ENCODE measurements at places on chromosomes 13 and 19.

DNA sequence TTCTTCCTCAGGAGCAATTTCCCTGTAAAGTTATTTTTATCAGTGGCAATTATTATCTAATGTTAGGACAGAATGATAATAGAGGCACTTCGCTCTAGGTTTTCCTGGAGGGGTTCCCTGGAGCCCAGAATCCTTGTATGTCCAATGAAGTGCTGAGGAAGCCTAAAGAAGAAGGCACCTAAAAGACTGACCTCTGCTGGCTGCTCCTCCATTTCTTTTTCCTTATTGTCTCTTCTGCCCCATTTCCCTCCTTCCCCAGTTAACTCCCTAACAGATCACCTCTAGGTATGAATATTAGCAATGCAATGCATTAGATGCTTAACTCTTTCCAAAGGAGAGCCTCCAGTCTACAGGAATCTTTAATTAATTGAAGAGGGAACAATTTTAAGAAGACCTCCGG is 985.4 kb downstream of the DIAPH3 start:
- DNase-seq: no peak

GRCh38 chr13:43411741-43412140 is 375.0 kb downstream of the ENOX1 start:
- DNase-seq: no peak

DNA sequence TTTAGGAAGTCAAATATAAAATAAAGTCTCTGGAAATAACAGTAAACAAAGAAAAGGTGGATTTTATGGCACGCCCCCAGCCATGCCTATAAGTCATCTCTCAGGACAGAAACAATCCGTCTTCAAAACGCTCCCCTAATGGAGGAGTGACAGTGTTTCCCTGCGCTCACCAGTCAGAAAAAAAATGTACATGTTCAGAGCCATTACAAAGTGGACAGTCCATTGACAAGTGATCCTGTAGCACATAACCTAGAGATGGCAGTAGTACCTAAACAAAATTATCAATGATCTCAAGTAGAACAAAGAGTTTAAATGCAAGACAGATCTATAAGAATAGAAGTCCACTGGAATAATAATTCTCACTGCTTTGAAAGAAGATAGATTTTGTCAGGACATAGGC is 891.7 kb upstream of the MIR17HG start:
- DNase-seq: no peak

DNA sequence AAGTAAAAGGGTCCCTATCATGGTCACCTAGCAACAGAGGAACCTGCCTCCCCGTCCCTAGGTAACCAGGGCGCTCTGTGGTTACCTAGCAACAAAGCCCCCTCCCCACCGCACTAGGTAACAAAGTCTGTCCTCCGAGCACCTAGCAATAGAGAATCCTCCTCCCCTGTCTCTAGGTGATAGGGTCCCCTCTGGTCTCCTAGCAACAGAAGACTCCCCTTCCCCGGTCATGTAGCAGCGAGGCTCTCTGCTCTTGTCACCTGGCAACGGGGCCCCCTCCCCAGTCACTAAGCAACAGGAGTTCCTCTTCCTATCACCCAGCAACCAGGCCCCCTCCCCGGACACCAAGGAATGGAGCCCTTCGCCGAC is 307 bp downstream of the JOSD2 start:
- no peak for DNase-seq

DNA sequence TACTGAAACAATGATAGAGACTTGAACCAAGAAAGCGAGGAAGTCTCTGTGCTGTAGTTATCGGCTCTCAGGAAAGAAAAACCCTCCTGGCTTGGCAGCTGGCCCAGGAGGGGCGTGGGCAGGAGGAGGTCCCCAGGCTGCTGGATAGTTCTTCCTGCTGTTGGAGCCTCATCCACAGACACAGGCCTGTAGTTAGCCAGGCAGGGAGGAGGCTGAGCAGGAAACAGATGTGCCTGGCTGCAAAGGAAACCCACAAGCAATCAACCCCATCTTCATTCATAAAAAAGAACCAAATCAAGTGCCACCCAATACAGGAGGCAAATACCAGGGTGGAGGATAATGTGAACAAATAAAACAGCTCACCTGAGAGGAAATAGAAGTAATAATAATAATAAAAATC is 86.2 kb downstream of the IRS2 start:
- no peak for DNase-seq

DNA sequence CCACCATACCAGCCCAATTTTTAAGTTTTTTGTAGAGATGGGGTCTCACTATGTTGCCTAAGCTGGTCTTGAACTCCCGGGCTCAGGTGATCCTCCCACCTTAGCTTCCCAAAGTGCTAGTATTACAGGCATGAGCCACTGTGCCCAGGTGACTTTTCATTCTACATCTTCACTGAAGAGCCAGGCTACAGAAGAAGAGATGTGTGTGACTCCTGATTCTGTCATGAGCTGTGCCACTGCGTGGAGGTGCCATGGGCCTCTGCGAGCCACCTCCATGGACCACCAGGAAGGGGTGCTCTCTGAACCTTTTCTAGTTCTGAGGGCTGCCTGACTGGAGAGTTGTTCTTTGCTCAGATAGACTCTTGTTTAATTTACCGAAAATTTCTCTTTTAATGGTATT is 56.6 kb upstream of the RANBP3 start:
- DNase-seq: no peak

DNA sequence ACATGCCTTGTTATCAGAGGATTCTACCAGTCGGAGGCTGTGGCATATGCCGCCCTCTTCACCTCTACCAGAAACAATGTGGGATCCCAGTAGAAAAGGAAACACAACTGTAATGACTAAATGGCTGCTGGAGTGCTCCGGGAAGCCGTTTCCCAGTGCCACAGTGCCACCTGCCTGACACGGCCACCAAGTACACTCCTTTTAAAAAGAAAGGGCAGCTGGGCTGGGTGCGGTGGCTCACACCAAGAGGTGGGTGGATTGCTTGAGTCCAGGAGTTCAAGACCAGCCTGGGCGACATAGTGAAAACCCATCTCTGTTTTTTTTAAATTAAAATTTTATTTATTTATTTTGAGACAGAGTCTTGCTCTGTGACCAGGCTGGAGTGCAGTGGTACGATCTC is 67.3 kb downstream of the TRPM4 start:
- peak; percentile 13 for DNase-seq

GRCh38 chr13:59690857-59691500 is 472.7 kb downstream of the DIAPH3 start:
- DNase-seq: no peak

- DNase-seq: no peak
Measured at GRCh38 chr19:1659084-1659427, 6.6 kb upstream of the TCF3 start.

- DNase-seq: no peak
Measured at GRCh38 chr13:74730556-74731331, 596.5 kb upstream of the KLF12 start.

DNA sequence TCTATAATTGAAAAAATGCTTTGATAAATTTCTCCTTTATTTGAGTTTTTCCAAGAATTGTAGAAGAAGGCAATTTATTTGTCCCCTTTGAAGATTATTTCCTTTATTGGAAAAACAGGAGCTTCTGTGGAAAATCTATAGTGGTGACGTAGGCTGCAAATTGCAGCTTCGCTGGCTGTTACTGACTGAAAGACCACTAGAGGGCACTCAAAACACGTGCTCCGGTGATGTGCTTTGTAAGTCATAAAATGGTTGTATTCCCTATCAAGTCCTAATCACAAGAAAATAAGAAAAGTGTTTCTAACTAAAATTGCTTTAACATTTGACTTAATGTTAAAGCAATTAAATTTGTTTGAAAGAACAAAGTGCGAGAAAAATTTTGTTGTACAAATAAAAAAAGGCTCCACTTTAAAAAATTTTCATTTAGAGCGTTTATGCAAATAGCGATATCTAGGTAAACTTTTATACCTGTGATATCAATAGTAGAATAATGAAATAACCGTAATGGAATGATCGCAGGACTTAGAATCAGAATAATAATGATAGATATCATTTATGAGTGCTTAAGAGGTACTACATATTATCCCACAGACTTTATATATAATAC is 638.2 kb upstream of the SPRY2 start:
- DNase-seq: no peak

GRCh38 chr13:87919956-87920355 is 248.8 kb downstream of the SLITRK5 start:
- no peak for DNase-seq

GRCh38 chr13:110492679-110493593 is 68.6 kb downstream of the RAB20 start:
- no peak for DNase-seq

- no peak for DNase-seq
Measured at GRCh38 chr19:18135712-18136584, 17.0 kb upstream of the PIK3R2 start.

DNA sequence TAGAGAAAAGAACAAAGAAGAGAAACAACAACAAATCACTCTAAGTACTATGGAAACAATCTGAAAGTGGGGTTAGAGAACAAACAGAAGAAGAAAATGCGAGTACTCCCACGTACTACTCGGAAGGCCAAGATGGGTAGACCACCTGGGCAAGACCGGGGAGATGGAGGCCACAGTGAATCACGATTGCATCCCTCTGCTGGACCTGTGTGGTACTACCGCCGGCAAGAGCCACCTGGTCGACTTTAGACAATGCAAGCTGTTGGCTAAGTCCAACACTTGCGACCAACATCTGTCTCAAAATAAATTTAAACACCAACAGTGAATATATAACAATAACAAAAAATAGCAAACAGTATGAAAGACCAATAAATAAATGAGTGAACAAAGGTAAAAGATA is 45.5 kb upstream of the ZNF91 start:
- DNase-seq: no peak

DNA sequence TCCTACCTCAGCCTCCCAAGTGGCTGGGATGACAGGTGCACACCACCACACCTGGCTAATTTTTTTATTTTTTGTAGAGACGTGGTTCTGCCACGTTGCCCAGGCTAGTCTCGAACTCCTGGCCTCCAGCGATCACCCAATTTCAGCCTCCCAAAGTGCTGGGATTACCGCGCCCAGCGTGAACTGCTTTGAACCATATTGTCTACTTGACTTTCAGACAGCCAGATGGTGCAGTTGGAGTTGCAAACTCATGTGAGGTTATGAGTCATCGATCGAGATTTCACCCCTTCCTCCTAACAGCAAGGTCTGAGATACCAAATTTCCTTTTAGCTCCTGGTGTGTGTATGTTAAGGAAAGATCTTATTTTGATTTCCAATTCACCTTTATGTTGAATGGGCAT is 2.7 kb downstream of the SLC27A1 start:
- no peak for DNase-seq

DNA sequence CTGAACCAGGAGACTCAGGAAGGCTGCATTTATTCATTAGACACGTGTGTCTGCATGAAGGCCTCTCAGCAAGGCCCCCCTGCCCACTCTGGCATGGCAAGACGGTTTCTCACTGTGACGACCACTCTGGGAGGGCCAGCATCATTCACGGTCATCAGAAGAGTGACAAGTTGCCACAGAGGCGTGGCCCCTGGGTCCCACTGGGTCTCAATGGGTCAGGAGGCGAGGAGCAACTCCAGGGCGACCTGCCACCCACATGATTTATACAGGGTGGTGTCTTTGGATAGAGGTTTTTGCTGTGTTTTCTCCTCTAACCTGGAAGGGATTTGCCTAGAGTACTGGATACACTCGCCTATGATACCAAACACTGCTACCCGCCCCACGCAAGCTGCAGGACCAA is 60.7 kb downstream of the KLF2 start:
- DNase-seq: no peak

DNA sequence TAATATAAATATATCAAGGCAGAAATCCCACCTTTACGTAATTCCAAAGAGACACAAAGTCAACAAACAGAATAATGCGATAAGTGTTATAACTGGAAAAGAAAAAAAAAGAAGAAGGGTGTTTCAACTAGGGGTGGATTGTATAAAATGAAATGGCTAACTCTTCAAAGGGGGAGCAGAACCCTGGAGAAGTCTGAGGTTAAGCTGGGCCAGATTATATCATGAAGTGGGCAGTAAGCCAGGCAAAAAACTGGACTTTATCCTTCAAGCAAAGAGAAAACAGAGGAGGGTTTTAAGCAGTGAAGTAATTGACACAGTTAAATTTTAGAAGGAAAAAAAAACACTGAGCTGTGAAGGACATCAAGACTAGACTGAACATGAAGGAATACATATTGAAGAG is 41.9 kb downstream of the TBC1D4 start:
- DNase-seq: no peak

GRCh38 chr19:47703301-47703700 is 9.9 kb upstream of the EHD2 start:
- DNase-seq: no peak

DNA sequence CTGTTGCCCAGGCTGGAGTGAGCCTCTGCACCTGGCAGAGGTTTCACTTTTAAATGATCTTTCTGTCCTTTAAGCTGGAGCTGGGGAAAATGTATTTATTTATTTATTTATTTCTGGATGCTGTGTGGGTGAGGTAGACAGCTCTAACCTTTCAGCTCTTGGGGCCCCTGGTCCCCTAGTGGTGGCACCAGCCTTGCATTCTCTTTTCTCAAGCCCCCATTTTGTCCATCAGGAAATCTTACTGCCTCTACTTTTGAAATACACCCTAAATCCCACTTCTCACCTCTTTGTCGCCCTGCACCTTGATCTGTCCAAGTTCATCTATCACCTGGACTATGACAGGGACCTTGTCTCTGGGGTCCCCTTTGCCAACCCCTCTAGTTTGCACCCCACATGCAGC is 2.1 kb upstream of the B9D2 start:
- no peak for DNase-seq

DNA sequence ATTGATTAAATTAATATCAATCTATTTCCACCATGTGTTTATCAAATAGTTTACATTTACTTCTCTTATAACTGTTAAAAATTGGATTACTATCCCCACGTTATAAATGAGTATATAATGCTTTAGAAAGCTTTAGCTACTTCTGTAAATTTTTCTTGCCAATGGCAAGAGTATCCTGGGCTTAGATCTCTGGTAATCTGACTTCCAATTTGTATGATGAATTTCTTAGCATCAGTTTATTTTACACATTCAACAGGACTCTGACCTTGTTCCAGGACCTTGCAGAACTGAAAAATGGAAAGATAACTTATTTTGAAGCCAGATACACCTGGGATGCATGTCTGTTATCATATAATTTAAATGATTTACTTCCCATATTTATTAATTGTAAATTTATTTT is 2759.4 kb downstream of the PCDH9 start:
- no peak for DNase-seq

DNA sequence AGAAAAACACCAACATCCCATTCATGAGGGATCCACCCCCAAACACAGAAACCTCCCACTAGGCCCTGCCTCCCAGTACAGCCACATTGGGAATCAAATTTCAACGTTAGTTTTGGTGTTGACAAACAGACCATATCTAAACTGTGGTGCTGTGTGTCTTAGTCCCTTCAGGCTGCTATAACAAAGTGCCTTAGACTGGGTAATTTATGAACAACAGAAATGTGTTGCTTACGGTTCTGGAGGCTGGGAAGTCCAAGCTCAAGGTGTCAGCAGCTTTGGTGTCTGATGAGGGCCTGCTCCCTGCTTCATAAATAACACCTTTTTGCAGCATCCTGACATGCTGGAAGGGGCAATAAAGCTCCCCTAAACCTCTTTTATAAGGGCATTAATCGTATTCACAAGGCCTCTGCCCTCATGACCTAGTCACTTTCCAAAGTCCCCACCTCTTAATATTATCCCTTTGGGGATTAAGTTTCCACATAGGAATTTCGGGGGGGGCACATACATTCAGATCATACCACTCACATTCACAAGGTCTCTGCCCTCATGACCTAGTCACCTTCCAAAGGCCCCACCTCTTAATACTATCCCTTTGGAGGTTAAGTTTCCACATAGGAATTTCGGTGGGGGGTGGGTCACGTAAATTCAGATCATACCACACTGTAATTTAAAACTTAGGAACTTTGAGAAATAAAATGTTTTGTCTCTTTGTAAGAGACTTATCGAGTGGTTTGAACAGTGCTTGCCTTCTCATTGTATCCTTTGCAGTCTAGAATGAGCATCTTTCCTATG is 27.5 kb downstream of the ZNF507 start:
- DNase-seq: no peak

Data from stimulated activated CD4-positive, alpha-beta T cell treated with anti-CD3 and anti-CD28 coated beads, Interleukin-4, amount 100 ng/mL, for 1 hour (primary cell).